Right lobe of liver (tissue), 6 donors: ENCODE measurements at places on chromosomes 13 and 19. TPM values are rescaled to one million over a fixed set of nuclear protein-coding genes. Genes with fewer than 3 reads are reported as not detected.

- DNase-seq = no peak
Observed at GRCh38 chr13:86810361-86810760, 860.8 kb upstream of the SLITRK5 start.

GRCh38 chr13:100913143-100913542 lies 238.5 kb upstream of the TMTC4 start:
- no peak for DNase-seq

DNA sequence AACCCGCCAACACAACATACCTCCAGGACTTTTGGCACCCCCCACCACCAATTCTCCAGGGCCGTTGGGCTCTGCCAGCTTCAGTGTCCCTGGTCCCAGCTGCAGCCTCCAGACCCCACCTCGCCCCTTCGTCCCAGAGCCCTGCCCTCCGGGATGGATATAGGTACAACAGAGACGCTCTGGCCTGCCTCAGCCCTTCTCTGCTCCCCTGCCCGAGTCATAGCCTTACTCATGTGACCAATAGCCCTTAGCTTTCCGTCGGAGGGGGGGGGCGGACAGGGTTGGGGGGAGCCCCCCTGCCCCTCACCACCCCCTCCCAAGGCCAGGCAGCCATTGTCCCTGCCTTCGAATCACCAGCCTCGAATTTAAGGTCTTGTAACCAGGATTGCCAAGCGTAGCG lies 70.8 kb upstream of the NFIC start:
- DNase-seq = no peak

- DNase-seq = no peak
Observed at GRCh38 chr13:65631078-65631477, 1599.1 kb downstream of the PCDH9 start.

DNA sequence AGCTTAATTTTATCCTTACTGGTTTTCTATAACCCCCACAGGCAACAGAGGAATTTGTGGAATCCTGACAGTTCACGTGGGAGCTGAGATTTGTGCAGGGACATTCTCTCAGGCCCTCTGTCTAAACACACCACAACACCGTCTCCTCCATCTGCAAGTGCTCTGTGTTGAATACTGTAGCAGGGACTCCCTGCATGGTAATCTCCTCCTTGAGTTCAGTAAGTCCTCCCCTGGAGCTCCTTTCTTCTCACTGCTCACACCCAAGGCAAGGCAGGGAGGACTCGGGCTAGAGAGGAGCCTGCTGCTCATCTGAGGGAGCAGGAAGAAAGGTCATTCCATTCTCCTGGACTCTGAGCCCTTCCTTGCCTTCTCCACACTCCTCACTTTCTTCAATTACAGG lies 348.2 kb downstream of the KCTD12 start:
- no peak for DNase-seq

DNA sequence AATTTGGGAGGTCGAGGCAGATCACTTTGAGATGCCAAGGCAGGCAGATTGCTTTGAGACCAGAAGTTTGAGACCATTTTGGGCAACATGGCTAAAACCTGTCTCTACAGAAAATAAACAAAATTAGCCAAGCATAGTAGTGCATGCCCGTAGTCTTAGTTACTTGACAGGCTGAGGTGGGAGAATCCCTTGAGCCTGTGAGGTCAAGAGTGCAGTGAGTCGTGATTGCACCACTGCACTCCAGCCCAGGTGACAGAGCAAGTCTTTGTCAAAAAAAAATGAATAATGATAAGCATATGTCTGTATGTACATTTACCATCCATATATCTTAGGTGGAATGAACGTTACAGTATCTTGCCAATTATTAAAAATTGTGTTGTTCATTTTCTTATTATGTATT lies 2447.7 kb downstream of the PCDH9 start:
- no peak for DNase-seq

- DNase-seq = no peak
Observed at GRCh38 chr13:45783346-45784043, 68.1 kb downstream of the SIAH3 start.

DNA sequence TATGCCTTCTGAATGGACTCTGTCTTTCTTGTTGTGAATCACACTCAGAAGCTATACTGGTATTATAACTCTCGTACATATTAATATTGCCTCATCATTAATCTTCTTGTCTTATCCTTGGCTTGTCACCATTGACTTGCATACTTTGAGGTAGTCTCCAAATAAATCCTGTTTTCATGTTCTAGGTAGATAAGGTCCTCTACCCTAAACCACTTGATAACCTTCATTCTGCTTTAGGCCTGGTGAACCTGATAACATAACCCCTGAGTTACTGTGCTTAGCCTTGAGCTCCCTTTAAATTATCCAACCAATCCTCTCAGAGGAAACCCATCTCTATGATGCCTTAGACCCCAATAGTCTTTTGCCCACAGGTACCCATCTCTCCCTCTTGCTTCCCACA lies 1162.3 kb downstream of the SLITRK1 start:
- no peak for DNase-seq

Gene FFAR1
- not detected for total RNA-seq

Gene NCAN
- total RNA-seq = 0.07 TPM

Gene CPB2
- total RNA-seq = 693 TPM

Gene MYO1F
- total RNA-seq = 21.5 TPM

Gene TMEM145
- 0.16 TPM for total RNA-seq

Gene GFY
- total RNA-seq = not detected

Gene CYP2A6
- total RNA-seq = 3,618 TPM
